ENCODE measurements at places on chromosomes 1 and 21.

GRCh38 chr1:55617288-55617982 is 402.3 kb upstream of the USP24 start:
- no peak for DNase-seq

- no peak for DNase-seq
Observed at GRCh38 chr1:203036537-203036936, 10.2 kb downstream of the PPFIA4 start.

GRCh38 chr1:56225964-56226815 is 353.2 kb downstream of the PLPP3 start:
- no peak for DNase-seq

DNA sequence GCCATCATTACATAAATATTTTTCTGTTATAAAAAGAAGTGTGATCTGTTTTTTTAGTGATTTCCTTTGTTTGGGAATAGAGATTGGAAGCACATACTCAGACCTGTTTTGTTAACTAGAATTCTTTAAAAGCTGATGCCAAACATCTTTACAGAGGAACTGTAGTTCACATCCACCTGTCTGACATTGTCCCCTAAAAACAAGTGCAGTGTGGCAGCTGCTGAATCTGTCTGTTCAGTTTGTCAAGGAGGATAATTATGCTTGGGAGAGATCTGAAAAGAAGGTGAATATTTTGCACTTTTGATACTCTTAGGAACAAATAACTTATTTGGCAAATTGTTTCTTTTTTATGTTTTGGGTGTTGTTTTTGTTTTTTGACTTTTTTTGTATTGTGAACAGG is 13.6 kb downstream of the AGMAT start:
- no peak for DNase-seq
